ENCODE measurements at places on chromosomes 1 and 21.

GRCh38 chr1:27884006-27884954, 11.9 kb downstream of the THEMIS2 start:
- DNase-seq: no peak

DNA sequence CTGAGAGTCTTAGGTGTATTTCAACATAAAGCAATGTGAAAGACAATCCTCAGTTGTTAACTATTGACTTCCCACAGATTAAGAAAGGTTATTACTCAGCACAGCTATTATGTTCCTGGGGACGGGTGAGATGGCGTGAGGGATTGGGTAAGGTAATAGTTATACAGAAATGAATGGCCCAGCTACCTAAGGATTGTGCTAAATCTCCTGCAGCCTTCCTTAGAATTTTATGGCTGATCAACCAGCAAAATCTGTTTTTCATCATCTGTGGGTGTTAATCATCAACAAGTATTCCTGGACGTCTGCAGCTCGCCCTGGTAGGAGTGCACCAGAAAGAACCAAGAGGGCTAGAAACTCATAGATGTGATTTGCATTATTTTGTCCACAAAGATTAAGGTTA, 146.0 kb upstream of the IVNS1ABP start:
- no peak for DNase-seq

- no peak for DNase-seq
These were observed 4.3 kb downstream of the AMPD1 start for GRCh38 chr1:114691061-114691460.

DNA sequence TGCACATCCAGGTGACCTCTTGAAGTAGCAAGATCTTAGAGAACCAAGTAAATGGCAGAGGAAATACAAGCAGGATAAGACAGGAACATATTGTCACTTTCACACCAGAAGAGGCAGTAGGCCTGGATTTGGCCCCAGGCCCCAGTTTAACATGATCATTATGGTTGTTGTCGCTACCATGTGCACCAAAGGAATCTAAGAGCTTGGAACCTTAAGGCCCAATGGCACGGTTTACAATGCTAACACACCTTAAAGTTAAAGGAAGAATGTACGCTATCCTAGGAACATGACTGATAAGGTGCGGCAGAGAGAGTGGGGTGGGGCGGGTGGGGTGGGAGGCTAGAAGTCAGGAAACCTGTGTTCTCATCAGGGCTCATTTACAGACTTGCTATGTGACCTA, 147.5 kb downstream of the ROR1 start:
- no peak for DNase-seq

GRCh38 chr1:231694075-231694431, 67.5 kb downstream of the DISC1 start:
- no peak for DNase-seq

DNA sequence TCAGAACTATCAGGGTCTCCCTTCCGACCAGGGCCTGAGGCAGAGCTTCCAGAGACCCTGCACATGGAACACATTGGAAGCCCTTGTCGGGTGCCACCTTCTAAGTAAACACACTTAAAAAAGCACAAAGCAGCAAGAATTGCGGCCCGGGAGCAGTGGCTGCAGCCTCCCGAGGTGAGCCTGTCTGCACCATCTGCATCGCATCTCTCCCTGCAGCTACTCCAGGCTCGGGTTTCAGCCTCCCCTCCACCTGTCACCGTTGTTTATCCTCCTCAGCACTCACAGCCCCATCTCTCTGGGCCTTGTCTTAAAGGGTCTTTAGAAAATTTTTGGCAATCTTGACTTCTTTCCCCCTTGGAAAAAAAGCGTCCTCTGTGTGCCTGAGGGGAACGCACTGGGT, 95.1 kb upstream of the ARHGEF16 start:
- DNase-seq: no peak

DNA sequence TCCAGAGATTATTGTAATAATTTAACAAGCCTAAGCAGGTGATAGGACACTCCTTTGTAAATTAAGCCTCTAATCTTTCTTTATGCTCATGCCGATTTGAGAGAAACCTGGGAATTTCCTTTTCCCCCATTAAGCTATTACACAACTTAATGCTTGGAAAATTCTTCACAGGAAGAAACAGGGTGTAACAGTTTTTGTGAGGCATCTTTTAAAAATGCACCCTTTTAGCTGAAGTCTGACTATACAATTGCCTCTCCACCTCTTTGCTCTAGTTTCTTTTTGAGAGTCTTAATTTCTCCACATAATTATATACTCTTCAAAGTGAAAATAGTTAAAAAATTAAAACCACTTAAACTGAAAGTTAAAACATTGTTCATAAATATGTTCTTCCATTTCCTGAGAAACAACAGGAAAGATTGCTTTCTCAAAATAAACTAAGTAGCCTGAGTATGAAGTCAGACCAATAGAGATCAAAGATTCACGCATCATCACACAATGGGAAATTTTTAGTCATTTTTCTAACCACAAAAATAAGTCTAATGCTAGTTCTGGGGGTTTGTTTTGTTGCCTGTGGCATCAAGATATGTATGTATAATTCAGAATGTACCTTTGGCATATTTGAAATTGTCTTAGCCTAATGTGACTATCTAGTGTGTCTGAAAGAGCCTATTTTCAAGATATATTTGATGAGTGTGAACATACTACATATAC, 34.7 kb downstream of the LRRC8D start:
- DNase-seq: no peak

DNA sequence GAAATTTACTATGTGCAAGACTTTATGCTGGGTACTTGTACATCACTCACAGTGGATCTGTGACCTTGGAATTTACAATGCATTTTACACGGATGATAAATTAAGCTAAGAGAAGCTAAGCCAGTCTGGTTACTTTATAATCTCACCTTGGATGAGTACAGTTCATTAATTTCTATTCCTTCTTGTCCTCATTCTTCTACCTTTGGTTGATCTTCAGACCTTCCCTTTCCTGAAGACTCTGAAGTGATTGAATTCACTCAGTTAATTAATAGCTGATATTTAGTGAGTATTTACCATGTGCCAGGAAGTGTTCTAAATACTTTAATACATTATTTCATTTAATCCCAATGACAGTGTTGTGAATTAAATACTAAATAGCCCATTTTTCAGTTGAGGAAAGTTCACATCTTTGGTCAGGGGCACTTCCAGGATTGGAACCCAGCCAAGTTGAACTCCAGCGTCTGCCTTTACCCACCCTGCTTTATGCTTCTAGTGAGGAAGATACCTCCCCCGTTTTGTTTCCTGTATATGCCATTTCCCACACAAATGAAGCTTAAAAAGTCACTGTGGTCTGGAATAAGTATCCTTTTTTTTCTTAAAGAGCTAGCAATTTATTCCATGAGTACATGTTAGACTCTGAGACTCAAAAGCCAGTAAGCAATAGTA, 146.6 kb downstream of the TLR5 start:
- no peak for DNase-seq

GRCh38 chr1:78721136-78721535, 71.5 kb downstream of the IFI44 start:
- no peak for DNase-seq

GRCh38 chr1:111218701-111219556, 8.6 kb upstream of the CHI3L2 start:
- DNase-seq: no peak

- DNase-seq: no peak
These were observed 88.5 kb downstream of the PTPRU start for GRCh38 chr1:29324771-29325351.

GRCh38 chr1:203282720-203283542, 22.4 kb upstream of the BTG2 start:
- no peak for DNase-seq

GRCh38 chr1:114756009-114756892, 1.5 kb downstream of the CSDE1 start:
- DNase-seq: no peak

GRCh38 chr21:35039595-35040289, 9.4 kb downstream of the RUNX1 start:
- DNase-seq: no peak

GRCh38 chr1:44294588-44295007, 60.5 kb downstream of the ERI3 start:
- DNase-seq: peak; percentile 33

DNA sequence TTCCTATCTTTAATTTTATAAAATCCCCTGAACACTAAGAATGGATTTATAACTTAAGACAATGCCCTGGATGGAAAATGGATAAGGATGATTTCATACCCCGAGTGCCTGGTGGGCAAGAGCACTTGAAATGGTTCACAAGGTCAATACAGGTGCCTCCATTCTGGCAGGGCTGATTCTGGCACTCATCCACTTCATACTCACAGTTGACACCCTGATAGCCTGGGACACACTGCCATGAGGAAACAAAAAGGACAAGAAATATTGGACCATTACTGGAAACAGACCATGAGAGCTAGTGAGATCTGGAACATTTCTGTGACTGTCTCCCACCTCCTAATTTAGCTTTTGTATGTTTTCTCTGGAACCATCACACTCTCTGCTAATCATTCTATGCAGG, 39.1 kb upstream of the ADAM30 start:
- DNase-seq: no peak

DNA sequence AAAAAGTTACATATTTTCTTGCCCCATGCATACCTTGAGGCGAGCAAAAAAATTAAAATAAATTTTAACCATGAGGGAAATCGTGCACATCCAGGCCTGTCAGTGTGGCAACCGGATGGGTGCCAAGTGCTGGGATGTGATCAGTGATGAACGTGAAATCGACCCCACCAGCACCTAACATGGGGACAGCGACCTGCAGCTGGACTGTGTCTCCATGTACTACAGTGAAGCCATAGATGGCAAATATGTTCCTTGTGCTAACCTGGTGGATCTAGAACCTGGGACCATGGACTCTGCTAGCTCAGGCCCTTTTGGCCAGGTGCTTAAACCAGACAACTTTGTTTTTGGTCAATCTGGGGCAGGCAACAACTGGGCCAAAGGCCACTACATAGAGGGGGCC, 67.4 kb upstream of the PODN start:
- DNase-seq: no peak

DNA sequence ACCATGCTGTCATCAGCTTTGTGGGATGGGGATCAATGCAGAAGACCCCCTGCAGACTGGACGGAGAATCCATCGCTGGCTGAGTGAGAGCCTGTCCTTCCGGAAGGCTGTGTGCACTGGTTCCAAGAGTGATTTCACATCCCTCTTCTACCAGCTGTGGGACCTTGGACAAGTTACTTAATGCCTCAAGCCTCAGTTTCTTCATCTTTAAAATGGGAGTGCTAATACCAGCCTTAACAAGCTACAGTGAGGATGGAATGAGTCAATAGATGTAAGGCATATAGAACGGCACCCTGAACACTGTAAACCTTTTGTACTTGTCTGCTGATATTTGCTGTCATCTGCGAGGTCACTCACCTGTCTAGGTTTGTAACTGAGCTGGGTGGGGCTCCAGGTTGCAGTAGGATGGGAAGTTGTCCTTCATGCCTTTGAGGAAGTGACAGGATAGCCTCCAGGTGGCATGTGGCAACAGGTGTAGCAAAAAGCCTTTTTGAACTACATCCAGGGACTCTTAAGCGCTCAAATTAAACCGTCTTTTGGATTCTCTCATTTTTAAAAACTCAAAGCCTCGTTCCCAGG, 27.5 kb downstream of the TMEM51 start:
- no peak for DNase-seq

- peak; percentile 79 for DNase-seq
These were observed at the start of gene LHX4 for GRCh38 chr1:180229483-180230415. Gene LHX4, plus strand, starts transcription at chr1:180230264. Its CDS starts 266 bp downstream, at chr1:180230530.

DNA sequence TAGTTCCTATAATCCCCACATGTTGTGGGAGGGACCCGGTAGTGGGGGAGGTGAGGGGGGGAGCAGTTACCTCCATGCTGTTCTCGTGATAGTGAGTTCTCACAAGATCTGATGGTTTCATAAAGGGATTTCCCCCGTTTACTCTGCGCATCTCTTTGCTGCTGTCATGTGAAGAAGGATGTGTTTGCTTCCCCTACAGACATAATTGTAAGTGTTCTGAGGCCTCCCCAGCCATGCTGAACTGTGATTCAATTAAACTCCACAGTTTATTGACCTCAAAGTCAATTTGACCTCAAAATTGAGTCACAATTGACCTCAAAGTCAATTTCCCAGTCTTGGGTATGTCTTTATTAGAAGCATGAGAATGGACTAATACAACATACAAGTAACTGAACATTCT, 19.7 kb downstream of the DPH5 start:
- no peak for DNase-seq

DNA sequence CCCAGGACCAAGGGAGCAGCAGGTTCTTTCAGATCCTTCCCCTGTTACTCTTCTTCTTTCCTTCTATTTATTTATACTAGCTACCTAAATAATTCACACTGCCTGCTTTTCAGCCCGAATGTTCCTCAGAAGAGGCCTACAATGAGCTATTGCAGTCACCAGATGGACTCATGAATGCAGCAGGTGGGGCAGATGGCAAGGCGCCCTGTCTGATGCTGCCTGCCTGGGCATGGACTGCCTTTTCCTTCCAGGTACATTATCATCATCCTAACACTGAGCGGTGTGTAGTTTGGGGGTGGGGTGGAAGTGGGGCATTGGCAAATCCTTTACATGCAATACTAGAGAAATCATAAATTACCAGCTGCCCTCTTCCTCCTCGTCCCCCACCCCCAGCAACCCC, 17.6 kb downstream of the ESRRG start:
- DNase-seq: no peak

- DNase-seq: no peak
These were observed 481.7 kb upstream of the RUNX1 start for GRCh38 chr21:35530766-35531165.

- no peak for DNase-seq
These were observed 3.5 kb downstream of the GNAT2 start for GRCh38 chr1:109615879-109616278.

DNA sequence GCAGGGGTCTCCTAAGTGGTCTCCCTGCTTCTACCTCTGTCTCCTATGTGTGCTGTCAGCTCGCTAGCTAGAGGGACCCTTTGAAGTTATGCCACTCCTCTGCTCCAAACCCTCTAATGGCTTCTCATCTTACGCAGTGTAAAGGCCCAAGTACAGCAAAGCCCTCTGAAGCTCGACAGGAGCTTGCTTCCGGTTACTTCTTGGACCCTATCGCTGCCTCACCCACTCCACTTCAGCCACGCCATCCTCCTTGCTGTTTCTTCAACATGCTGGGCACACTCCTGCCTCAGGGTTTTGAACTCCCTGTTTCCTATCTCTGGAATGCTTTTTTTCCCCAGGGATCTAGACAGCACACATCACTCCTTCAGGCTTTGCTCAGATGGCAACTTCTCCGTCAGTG, 102.3 kb upstream of the F3 start:
- no peak for DNase-seq

DNA sequence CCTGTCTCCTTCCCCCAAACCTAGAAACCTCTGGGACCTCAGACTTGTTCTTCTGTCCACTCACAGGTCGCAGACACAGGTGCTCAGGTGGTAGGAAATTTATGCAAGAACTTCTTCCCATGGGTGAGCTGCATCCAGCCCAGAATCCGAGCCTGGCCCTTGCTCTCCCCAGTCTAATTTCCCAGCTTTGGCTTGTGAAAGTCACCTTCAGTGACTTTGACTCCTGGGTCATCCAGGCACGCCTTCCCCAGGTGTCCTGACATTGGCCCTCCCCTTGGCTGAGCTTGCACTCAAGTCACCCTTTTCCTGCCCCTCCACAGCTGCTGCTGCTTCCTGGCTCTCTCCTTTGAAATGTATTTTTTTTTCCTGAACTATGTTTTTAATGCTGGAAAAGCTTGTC, 6.6 kb downstream of the IPO13 start:
- no peak for DNase-seq

- DNase-seq: no peak
These were observed 136.8 kb downstream of the GABPA start for GRCh38 chr21:25871566-25871965.
